ENCODE measurements at places on chromosomes 12 and 14.

- no peak for DNase-seq
Observed at GRCh38 chr14:38752341-38752740, 350.7 kb downstream of the SEC23A start.

DNA sequence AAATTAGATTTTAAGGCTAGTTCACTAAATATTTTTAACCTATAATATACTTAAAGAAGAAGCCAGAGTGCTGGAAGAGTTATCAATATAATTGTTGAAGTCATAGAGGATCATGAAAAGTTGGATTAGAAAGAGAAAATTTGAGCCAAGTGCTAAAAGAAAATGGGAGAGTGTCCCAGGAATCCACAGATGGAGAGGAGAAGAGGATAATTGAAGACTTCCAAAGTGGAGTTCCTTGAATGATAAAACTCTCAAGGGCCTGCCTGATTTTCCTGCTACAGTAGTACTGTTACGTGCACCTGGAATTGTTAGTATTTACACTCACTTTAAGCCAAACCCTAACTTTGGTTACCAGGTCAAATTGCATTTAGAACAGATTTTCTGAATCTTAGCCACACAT, 113.2 kb downstream of the MSRB3 start:
- DNase-seq, result no peak

DNA sequence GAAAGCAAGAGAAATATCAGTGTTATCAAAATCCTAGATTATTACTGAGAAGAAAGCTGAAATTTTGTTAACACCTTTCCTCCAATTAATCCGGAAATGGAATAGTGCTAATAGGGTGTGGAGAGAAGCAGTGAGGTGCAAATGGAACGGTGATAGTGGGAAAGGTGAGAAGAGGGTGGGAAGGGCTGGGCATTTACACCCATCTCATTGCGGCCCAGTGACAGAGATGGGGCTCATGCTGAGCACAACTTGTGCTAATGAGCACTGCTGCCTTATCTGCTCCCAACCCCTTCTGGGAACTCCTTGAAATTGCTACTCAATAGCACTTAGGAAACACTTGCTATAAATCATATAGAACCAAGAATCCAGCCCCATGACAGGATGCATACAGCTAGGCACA, 94.4 kb downstream of the PTPRR start:
- no peak for DNase-seq

DNA sequence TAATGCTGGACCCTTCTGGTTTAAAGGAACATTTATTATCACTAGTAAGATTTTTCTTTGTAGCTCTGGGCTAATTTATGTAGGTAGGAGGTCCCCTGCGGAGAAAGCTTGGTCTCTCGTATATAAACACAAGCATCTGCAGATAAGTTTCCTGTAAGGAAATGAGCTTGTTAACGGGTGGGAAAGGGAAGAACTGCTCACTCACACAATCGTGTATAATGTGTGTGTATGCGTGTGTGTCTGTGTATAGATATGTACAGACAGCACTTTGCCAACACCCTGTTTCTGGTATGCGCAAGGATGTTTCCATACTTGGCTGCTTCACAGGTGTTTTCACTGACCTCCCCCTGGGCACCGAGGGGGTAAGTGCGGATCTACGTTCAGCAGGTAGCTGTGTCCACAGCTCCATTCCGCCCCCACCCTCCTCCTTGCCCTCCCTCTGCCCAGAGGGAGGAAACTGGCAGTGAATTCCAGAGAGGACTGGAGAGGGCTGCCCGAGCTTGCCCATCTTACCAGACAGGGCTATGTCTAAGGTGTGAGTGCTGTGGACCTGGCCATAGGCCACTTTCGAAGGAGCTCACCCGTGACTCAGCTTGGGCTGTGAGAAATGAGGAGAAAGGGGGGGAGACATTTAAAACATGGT, 65.2 kb downstream of the NINJ2 start:
- DNase-seq, result no peak

GRCh38 chr14:75258079-75258802, 20.4 kb upstream of the FOS start:
- no peak for DNase-seq

DNA sequence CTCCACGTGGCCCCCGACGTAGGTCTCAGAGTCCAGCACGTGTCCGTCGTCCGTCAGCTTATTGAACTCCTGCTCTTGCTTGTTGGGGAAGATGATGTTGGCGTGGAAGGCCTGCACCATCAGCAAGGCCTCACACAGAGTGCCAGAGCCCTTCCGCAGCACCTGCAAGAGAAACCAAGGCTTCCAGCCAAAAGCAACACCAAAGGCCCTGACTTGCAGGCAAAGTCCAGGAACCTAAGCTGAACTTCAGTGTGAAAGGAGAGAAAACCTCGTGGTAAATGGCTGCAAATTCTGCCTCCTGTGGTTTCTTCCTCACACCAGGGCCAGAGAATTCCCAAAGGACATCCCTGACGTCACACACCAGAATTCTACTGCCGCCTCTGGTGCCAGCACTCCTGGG, 14.5 kb downstream of the POLE start:
- DNase-seq, result no peak

DNA sequence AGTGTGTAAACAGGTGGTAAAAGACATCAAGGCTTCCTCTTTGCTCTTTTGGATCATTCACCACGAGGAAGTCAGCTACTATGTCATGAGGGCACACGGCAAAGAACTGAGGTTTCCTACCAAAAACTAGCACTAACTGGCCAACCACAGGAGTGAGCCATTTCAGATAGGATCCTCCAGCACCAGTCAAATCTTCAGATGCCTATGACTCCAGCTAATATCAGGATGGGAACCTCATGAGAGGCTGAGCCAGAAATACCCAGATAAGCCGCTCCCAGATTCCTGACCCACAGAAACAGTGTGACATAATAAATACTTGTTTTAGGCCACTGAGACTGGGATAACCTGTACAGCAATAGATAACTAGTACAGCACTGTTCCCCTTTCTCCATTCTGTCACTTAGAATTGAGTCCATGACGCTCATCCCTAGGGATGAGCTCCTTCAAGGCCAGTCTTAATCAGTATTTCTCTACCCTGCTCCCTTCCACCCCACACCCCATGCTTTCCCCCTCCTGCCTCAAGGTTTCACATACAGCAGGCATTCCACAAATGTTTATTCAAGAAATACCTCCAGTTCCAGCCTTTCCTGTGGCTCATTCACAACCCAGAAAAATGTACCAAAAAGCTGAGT, 68.4 kb downstream of the PPM1H start:
- DNase-seq, result peak; percentile 92

- no peak for DNase-seq
Observed at GRCh38 chr14:61479746-61480502, 158.5 kb downstream of the PRKCH start.
